ENCODE measurements at places on chromosomes 12 and 14. TPM values are rescaled to one million over a fixed set of nuclear protein-coding genes. Genes with fewer than 3 reads are reported as not detected.

GLIPR1 gene
- total RNA-seq, result 0.09 TPM

TMEM229B gene
- total RNA-seq, result 0.22 TPM

DNA sequence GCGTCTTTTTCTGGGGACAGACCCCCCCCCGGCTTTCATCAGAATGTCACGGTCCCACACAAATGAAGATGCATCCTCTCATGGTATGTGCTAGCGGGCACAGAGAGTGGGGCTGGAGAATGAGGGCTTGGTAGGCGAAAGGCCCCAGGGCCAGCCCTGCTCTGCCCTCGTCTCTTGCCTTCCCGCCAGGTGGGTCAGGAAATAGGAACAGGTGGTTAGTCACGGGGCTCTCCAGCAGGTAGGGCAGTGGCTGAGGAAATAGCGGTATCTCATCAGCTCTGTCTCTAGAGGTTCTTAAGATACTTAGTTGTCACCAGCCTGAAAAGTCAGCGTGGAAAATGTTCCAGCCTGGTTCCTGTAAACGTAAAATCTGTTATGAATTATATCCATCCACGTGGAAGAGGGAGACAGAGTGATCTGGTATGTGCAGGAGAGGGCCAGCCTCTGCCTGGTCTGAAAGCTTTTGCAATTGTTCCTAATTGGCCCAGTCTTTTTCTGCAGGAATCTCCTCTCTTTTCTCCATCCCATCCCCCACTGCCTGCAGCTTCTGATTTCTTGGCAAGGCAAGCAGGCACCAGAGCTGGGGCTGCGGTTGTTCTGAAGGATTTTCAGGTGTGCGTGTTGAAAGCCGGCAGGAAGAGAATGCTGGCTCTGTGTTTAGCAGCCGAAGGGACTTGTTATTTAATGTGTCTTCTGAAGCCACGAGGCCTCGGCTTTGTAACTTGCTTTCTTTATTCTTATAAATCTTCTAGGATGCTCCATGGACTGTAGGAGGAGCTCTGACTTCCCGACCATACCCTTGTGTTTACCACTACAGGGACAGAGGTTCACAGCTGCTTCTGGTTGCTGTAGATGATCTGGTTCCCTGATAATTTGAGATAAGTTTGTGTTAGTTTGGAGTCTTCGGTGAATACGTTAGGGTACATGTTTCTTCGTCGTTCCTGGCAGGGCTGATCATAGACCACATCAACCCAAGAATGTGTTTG is 131.1 kb downstream of the CACNA1C start:
- DNase-seq, result no peak

- no peak for DNase-seq
Measured at GRCh38 chr14:36843410-36843809, 181.8 kb downstream of the PAX9 start.

- no peak for DNase-seq
Measured at GRCh38 chr14:63555572-63555971, 12.4 kb upstream of the PPP2R5E start.

All from H9 (cell line).